ENCODE measurements at places on chromosomes 3 and 15. TPM values are rescaled to one million over a fixed set of nuclear protein-coding genes. Genes with fewer than 3 reads are reported as not detected.

GRCh38 chr3:102038477-102039142, 189.3 kb downstream of the NFKBIZ start:
- H3K4me1 ChIP-seq, result no peaks in the 10 kb centered on the region
- no peak overlapping the region for H3K4me3 ChIP-seq
- no peak for DNase-seq
- no peaks in the 10 kb centered on the region for H3K36me3 ChIP-seq

- no peaks in the 10 kb centered on the region for H3K36me3 ChIP-seq
- peak overlapping the region; percentile 53 for H3K27ac ChIP-seq
- H3K27me3 ChIP-seq, result no peaks in the 10 kb centered on the region
- H3K4me3 ChIP-seq, result no peak overlapping the region
These were observed 59.2 kb upstream of the HERC1 start for GRCh38 chr15:63892794-63893441.

DNA sequence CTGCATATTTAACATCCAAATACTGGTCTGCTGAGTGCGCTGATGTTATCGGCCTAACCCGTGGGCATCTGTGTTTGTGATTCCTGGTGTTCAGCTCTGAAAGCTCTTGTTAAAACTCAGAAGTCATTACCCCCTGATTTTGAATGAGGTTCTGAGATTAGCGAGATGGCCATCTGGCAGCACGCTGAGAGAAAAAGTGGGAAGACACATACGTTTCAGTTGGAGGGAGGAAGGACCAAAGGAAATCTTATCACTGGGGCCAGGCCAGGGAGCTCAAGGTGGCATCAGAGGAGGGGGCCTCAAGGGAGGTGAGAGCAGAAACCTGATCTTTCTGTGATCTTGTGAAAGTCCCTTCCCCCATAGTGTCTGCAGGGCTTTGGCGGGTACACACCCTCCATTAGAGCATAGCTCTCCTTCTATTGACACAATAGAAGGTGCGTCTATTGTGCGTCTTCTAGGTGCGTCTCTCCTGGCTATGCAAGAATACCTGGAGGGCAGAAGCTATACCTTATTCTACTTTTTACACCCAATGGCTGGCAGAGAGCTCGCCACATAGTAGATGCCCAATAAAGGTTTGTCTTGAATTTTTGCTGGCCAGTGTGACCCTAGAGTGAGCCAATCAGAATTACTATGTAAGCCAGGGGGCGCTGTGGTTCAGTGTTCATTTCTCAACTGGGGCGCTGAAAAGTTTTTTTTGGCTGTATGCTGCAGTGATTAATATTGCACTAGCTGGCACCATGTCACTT, 182.4 kb downstream of the SHQ1 start:
- no peaks in the 10 kb centered on the region for H3K27me3 ChIP-seq
- no peak overlapping the region for H3K4me3 ChIP-seq
- H3K36me3 ChIP-seq, result no peaks in the 10 kb centered on the region
- H3K27ac ChIP-seq, result no peak overlapping the region
- DNase-seq, result peak; percentile 54
- H3K4me1 ChIP-seq, result no peaks in the 10 kb centered on the region

- no peaks in the 10 kb centered on the region for H3K27me3 ChIP-seq
- no peaks in the 10 kb centered on the region for H3K36me3 ChIP-seq
- H3K27ac ChIP-seq, result no peak overlapping the region
- no peak overlapping the region for H3K4me3 ChIP-seq
- DNase-seq, result no peak
These were observed 57.6 kb upstream of the NEO1 start for GRCh38 chr15:72994534-72995177.

GRCh38 chr15:67548236-67548852, 5.8 kb downstream of the MAP2K5 start:
- no peaks in the 10 kb centered on the region for H3K27me3 ChIP-seq
- no peak overlapping the region for H3K4me3 ChIP-seq
- peaks cover 32% of the 10 kb centered on the region for H3K4me1 ChIP-seq
- DNase-seq, result no peak
- no peak overlapping the region for H3K27ac ChIP-seq

GRCh38 chr15:67915461-67916374, 75.9 kb upstream of the RNU6-1 start:
- no peak overlapping the region for H3K27ac ChIP-seq
- no peak overlapping the region for H3K4me3 ChIP-seq
- no peaks in the 10 kb centered on the region for H3K27me3 ChIP-seq
- no peaks in the 10 kb centered on the region for H3K4me1 ChIP-seq
- no peak for DNase-seq

GRCh38 chr15:51077221-51078153, 17.2 kb downstream of the TNFAIP8L3 start:
- no peaks in the 10 kb centered on the region for H3K27me3 ChIP-seq
- DNase-seq, result peak; percentile 24
- no peak overlapping the region for H3K27ac ChIP-seq
- no peaks in the 10 kb centered on the region for H3K36me3 ChIP-seq

DNA sequence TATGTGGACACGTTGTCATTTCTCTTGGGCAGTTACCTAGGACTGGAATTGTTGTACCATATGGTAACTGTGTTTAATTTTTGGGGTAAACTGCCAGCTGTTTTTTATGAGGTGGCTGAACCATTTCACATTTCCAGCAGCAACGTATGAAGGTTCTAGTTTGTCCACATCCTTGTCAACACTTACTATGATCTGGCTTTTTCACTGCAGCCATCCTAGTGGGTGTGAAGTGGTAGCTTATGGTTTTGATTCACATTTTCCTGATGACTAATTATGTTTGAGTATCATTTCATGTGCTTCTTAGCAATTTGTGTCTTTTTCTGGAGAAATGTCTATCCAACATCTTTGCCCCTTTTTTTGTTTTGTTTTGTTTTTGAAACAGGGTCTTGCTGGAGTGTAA, 96.2 kb downstream of the VGLL4 start:
- no peaks in the 10 kb centered on the region for H3K27me3 ChIP-seq
- H3K4me3 ChIP-seq, result no peak overlapping the region

- no peak overlapping the region for H3K4me3 ChIP-seq
- H3K36me3 ChIP-seq, result no peaks in the 10 kb centered on the region
- no peaks in the 10 kb centered on the region for H3K4me1 ChIP-seq
- DNase-seq, result no peak
- no peak overlapping the region for H3K27ac ChIP-seq
These were observed 192.5 kb downstream of the P3H2 start for GRCh38 chr3:189927975-189928895.

GRCh38 chr15:80191897-80192595, 39.2 kb downstream of the FAH start:
- H3K36me3 ChIP-seq, result no peaks in the 10 kb centered on the region
- no peaks in the 10 kb centered on the region for H3K4me1 ChIP-seq
- no peak for DNase-seq
- no peak overlapping the region for H3K27ac ChIP-seq

DNA sequence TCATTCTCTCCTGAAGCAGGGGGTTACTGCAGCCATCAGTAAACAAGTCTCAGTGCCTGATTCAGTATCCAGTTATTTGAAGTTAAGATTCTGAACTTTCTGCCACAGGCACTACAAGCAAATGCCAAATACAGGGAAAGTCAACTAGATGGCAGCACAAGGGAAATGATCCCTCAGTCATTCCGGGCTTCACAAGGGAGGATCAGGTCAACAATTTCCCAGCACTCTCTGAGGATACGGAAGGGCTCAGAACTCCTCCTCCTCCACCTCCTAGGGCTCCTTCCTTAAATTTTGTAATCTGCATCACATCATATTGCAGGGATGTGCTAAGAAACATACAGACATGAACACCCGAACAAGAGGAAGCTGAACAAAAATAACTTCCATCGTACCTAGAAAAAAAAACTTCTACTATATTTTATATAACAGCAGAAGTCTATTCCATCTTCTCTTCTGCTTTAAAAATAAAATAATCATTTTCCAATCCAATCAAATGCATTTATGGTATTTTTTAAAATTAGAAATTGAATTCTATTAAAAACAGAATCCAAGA, 187.1 kb downstream of the FMN1 start:
- H3K27ac ChIP-seq, result no peak overlapping the region
- no peaks in the 10 kb centered on the region for H3K36me3 ChIP-seq
- H3K4me1 ChIP-seq, result no peaks in the 10 kb centered on the region
- no peak for DNase-seq
- no peaks in the 10 kb centered on the region for H3K27me3 ChIP-seq

DNA sequence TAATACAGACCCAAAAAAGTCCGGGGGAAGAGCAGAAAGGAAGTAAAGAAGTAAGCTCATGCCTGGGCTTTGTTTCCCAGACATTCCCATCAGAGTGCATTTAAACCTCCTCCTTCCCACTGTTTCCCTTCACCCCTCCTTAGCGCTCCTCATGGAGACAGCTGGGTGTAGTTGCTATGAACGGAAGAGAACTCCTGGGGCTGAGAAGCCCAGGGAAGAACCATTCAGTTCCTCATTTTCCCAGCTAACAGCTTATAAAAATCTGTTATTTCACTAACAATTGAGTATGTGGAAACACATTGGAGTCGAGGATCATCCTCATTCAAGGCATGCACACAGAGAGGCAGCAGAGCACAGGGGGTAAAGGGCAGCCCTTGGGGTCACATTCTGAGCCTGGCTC, 299.3 kb downstream of the SHQ1 start:
- H3K4me1 ChIP-seq, result peaks cover 11% of the 10 kb centered on the region
- no peaks in the 10 kb centered on the region for H3K27me3 ChIP-seq
- no peak overlapping the region for H3K4me3 ChIP-seq
- no peaks in the 10 kb centered on the region for H3K36me3 ChIP-seq
- no peak for DNase-seq

DNA sequence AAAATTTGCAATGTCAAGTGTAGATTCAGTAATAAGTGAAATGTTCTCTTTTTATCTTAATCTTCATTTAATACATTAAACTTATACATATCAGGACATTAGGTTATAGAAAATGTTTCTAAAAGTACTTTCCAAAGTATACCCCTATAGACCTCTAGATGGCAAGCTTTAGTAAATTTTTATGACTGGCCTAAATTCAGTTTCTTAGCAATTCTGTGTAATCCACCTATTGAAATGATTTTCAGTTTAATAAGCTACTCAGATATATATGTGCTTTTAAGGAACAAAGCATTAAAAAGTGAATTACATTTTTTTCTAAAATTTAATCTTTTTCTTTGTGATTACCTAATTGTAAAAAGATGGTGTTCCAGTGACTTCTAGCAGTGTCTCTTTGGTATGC, 342.2 kb downstream of the GBE1 start:
- no peaks in the 10 kb centered on the region for H3K4me1 ChIP-seq
- H3K27me3 ChIP-seq, result no peaks in the 10 kb centered on the region
- H3K36me3 ChIP-seq, result no peaks in the 10 kb centered on the region
- no peak overlapping the region for H3K27ac ChIP-seq

GRCh38 chr15:43204016-43204901, 16.6 kb downstream of the EPB42 start:
- no peaks in the 10 kb centered on the region for H3K36me3 ChIP-seq
- no peaks in the 10 kb centered on the region for H3K4me1 ChIP-seq
- DNase-seq, result peak; percentile 34

GRCh38 chr15:77864211-77865105, 213.1 kb downstream of the TBC1D2B start:
- H3K27me3 ChIP-seq, result no peaks in the 10 kb centered on the region
- no peaks in the 10 kb centered on the region for H3K4me1 ChIP-seq
- DNase-seq, result no peak
- no peak overlapping the region for H3K4me3 ChIP-seq
- no peaks in the 10 kb centered on the region for H3K36me3 ChIP-seq

GRCh38 chr3:191378142-191378812, 48.0 kb upstream of the UTS2B start:
- H3K4me3 ChIP-seq, result no peak overlapping the region
- no peaks in the 10 kb centered on the region for H3K4me1 ChIP-seq
- H3K27me3 ChIP-seq, result no peaks in the 10 kb centered on the region
- H3K27ac ChIP-seq, result no peak overlapping the region
- no peak for DNase-seq

DNA sequence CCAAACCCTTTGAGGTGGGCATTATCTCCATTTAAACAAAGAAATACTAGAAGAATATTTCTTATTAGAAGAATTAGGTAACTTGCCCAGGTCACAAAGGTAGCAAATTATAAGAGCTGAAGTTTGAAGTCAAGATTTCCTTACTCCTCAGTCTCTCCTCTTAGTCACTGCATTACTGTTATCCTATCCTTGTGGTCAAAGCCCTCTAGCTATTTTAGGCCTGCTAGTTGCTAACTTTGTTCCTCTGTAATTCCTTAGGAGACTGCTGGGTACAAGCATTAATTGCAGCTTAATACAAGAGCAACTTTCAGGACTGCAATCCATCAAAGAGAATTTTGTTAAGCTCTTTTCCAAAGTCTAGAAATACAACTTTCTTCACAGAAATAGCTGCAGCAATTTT, 528.2 kb downstream of the ZIC1 start:
- no peak overlapping the region for H3K4me3 ChIP-seq
- H3K36me3 ChIP-seq, result no peaks in the 10 kb centered on the region
- H3K27me3 ChIP-seq, result no peaks in the 10 kb centered on the region
- H3K27ac ChIP-seq, result no peak overlapping the region
- H3K4me1 ChIP-seq, result no peaks in the 10 kb centered on the region

DNA sequence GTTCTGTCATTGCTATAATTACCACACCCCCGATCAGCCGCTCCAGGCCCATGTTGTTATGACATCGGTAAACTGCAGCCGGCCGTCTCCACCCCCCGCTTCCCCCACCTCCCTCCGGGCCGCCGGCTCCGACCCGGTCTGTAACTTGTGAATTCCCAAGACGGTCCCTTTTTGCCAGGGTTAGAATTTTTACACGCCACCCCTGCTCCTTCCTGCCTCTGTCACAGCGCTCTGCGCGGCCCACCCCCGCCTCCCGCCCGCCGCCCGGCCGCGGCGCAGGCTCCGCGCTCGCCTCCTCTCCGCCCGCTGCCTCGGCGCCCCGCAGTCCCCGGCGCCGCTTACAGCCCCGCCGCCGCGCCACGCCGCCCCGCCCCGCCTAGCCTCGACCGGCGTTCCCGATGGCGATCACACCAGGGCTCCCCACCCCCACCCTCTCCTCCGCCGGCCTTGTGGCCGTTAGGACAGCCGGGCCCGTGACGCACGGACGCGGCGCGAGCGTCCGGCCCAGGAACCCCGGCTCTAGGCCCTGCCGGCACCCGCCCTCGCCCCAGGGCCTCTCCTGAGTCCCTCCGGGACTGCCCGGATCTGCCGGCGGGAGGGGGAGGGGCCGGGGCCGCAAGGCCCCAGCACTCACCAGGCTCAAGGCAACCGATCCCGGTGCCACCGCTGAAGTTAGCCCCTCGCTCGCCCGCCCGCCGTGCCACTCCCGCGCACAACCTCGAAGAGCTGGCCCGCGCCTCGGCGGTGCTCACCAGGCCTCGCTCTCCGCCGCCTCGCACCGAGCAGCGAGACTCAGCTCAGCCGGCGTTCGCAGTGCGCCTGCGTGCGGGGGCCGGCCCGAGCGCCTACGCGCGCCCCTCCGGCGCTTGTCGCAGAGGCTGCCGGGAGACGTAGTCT, at the start of gene KPNA1:
Gene KPNA1 (minus strand): TSS at position 817 of the 897 bp plus-strand sequence. CDS start 18,374 bp downstream, outside the sequence.
- peaks cover 30% of the 10 kb centered on the region for H3K4me1 ChIP-seq
- no peaks in the 10 kb centered on the region for H3K36me3 ChIP-seq
- H3K4me3 ChIP-seq, result peak within 1 kb of the TSS; percentile 71
- peak; percentile 86 for DNase-seq

CYP1A1 gene
- polyA plus RNA-seq, result not detected

STRA6 gene
- not detected for polyA plus RNA-seq

CTXN2 gene
- not detected for polyA plus RNA-seq

IP6K2 gene
- 50.3 TPM for polyA plus RNA-seq

MUC4 gene
- not detected for polyA plus RNA-seq

ZNF860 gene
- polyA plus RNA-seq, result not detected

TAGLN3 gene
- not detected for polyA plus RNA-seq

Data from CD4-positive, alpha-beta memory T cell (primary cell).